Uterine smooth muscle cell (primary cell): ENCODE measurements at places on chromosomes 6 and 20. TPM values are rescaled to one million over a fixed set of nuclear protein-coding genes. Genes with fewer than 3 reads are reported as not detected.

Gene MAS1L
- total RNA-seq = not detected in 2 replicates

Gene SMIM13
- total RNA-seq = 5.6 and 7.2 TPM in 2 replicates

Gene ASIP
- total RNA-seq = not detected in 2 replicates

Gene SPEF1
- total RNA-seq = 0.22 and 0.25 TPM in 2 replicates

Gene GPSM3
- total RNA-seq = 0.44 and 0.87 TPM in 2 replicates

Gene DDAH2
- 39.3 and 81.0 TPM in 2 replicates for total RNA-seq

Gene CST5
- not detected in 2 replicates for total RNA-seq

Gene SLC13A3
- total RNA-seq = 3.1 and 5.5 TPM in 2 replicates

Gene BACH2
- total RNA-seq = 0.12 and 0.55 TPM in 2 replicates

Gene PHACTR3
- 0.12 TPM in 1 of 2 replicates, not detected in the other for total RNA-seq
